ENCODE measurements at places on chromosomes 11 and 22.

DNA sequence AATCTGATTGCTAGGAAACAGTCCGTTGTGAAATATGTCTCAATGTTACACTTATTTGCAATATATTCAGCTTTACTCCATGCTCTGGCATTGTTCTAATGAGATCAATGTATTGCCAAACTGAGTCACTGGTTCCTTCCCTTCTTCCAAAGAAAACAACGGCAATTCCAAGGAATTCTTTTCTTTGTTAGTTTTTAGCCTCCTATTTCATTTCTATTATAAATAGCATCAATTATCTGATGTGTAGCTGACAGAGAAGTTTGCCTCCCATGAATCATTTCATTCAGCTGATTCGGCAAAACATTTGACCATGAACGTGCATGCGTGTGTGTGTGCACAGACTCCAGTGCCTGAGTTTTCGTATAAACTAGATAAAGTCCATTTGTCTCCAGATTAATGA, 346.8 kb downstream of the ETS1 start:
- DNase-seq = no peak

DNA sequence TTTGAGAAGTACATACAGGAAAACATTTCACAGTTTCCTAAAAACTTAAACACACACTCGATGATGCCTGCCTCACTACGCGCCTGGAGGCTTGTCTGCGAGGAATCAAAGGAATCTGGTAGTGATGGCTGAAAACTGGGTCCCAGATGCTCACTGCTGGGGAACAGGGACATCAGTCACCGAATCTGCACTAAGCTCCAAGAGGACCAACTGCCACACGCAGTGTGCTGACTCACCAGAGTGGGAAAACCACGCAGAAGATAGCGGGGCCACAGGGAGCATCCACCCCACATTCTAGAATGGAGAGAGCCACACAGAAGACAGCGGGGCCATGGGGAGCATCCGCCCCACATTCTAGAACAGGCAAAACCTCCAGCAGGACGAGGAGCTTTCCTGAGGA, 24.3 kb upstream of the MOB2 start:
- no peak for DNase-seq

- DNase-seq = no peak
Observed at GRCh38 chr11:62823677-62824076, 8.2 kb downstream of the STX5 start.

GRCh38 chr22:43171607-43172006, 15.3 kb downstream of the TTLL12 start:
- DNase-seq = no peak

DNA sequence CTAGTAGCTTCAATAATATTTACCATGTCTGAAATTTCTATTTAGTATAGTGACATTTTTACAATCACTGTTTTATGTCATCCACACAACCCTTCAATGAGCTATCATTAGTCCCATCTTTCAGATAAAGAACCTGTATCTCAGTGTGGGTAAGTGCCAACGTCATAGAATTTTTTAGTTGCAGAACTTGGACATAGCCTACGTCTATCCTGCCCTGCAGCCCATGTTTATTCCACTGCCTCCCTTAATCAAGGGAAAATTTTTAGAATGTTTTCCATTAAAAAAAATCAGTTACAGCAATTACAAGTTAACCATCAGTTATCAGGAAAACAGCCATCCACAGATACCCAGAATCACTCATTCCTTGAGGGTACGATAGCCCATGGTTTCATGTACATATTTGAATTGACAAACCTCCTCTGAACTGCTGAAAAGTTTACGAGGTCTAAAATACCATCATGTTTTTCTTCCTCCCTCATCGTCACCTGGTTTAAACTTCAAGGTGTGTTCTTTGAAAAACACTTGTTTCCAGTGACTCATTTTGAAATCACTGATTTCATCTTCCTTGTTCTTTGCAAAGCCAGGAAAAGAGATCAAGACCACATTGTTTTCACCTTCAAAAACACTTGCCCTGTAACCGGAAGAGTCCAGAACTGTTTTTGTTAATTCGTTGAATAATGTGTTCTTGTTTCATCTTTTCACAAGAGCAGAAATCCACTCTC, 100.9 kb downstream of the FAM76B start:
- DNase-seq = no peak

GRCh38 chr11:34609850-34610249, 11.0 kb upstream of the EHF start:
- DNase-seq = no peak

DNA sequence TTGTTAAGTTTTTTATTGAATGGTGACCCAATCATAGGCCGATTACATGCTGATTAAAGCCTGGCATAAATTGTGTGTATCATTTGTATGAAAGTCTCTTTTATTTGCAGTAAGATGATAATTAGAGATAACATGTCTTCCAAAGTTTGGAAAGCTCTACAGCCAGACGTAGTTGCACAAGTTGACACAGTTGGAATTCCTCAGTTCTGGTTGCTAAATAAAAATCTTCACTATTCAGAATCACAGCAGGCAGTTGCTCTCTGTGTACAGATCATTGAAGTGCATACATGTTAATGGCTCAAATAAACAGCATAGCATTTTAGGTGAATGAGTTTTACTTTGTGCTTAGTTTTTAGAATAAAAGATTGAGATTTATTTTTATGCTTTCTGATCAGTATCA, 69.5 kb downstream of the ARHGAP42 start:
- no peak for DNase-seq

DNA sequence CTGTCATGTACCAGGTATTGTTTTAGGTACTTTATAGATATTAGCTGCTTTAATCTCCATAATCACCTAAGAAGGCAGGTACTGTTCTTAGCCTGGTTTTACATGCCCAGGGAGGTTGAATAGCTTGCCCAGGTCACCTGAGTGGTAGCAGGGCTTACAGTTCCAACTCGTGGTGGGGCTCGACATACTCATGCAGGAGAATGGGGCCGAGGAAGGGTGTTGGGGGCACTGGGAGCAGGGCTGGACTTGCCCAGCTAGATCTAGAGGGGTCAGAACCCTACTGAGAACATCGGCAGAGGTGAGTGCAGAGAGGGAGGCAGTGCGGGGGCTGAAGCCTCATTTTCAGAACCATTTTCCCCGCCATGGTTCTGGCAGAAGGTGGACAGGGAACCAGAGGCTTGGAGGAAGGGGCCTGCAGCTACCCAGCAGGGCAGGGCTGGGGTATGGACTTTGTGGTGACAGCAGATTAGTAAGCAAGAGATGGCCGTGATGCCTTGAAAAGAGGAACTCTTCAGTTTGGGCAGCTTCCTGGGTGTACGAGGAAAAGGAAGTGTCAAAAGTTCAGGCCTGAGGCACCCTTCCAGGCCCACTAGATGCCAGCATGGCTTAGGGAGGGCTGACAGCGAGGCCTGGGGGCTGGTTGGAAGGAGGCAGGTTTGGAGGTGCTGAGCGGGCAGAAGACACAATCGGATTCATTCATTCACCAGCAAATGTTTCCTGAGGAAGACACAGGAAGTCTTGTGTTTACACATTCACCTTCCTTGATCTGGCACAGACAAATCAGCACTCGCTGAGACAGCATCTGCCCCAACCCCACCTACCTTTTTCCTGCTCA, 54.7 kb upstream of the LYVE1 start:
- no peak for DNase-seq

DNA sequence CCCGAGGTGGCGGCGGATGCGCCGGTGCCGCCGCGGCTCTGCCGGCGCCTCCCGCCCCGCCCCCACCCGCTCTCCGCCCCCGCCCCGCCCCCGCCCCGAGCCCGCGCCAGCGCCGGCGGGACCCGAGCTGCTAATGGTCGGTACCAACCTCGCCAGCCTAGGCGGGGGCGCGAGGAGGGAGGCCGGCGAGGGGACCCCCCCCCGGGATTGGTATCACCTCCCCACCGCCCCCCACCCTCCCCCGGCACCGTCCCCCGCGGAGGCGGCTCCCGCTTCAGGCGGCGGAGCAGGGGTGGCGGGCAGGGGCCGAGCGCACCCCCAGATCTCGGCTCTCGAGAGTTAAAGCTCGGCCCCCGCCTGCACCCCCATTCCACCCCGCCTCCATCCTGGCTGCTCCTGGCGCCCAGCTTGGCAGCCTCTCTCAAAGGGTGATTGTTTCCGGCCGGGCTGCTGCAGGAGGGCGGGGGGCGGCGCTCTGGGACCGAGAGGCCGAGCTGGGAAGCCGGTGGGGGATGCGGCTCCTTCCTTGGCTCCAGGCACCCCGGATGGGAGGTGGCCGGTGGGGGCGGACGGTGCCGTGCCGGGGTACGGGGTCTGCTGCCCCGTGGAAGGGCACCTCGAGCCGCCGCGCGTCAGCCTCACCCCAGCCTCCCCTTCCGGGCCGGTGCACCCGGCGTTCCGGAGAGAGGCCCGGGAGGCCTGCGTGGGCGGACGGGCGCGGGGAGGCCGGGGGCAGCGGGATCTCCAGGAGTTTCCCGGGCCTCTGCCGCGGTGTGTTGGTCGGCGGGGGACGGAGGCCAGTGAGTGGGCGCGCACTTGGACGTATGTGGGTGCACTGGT, at the start of gene B3GAT1:
TSS of gene B3GAT1 (minus strand) at position 40 of the 840 bp plus-strand sequence. CDS start 24,583 bp downstream, outside the sequence.
- DNase-seq = no peak

DNA sequence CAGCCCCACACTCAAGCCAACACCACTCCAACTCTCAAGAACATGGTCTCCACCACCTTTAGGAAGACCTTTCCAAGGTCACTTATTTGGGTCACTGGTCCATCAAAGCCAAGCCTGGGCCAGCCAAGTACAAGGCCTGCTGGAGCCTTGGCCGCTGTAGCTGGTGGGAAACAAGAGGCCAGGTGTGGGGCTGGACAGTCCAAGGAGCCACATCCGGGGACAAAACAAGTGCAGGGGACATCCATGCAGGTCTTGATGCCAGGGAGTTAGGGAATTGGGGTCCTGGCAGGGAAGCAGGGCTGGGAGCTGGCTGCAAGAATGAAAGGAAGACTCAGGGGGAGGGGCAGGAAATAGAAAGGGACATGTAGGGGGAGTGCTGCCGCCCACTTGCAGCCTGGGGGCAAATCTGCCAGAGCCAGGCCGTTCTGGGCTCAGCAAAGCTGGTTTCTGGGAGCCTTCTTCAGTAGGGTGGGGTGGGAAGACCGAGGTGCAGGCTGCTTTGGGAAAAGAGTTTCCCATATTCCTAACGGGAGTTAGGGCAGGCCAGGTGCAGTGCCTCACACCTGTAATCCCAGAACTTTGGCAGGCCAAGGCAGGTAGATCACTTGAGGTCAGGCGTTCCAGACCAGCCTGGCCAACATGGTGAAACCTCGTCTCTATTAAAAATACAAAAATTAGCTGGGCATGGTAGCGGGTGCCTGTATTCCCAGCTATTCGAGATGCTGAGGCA, 69.5 kb upstream of the ATXN10 start:
- no peak for DNase-seq

GRCh38 chr11:2142762-2143202, 3.6 kb upstream of the IGF2 start:
- no peak for DNase-seq

DNA sequence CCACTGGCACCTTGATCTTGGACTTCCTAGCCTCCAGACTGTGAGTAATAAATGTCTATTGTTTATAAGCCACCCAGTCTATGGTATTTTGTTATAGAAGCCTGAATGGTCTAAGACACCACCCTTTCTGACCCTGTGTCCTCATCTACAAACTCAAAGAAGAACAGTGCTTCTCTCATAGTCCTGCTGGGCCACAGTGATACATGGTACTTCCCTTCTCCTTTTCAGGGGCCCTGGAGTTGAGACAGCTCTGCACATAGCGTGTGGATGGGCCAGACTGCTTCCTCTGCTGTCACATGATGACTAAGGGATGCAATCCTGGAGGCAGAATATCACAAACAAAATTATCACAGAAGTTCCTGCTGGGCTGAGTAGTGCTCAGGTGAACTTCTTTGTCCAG, 5.0 kb downstream of the KCNJ11 start:
- no peak for DNase-seq

- DNase-seq = no peak
Observed at GRCh38 chr11:12556155-12556554, 118.1 kb upstream of the TEAD1 start.

DNA sequence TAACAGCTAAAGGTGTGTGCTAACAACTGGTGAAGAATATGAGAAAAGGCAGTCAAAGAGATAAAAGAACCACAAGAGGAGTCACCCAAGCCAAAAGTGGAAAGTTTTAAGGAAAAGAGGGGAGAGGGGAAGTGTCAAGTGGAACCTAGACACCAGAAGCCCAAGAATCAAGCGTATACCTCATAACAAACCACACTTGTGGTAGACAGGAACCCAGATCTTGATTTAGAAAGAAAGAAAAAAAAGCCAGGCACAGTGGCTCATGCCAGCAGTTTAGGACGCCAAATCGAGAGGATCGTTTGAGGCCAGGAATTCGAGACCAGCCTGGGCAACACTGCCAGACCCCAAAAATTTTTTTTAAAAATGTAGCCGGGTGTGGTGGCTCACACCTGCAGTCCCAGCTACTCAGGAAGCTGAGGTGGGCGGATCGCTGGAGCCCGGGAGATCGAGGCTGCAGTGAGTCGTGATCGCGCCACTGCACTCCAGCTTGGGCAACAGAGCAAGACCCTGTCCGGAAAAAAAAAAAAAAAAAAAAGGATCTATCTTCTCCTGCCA, 877 bp downstream of the SLC25A17 start:
- DNase-seq = no peak

- DNase-seq = no peak
Observed at GRCh38 chr22:39699631-39700360, 129.2 kb downstream of the CACNA1I start.

DNA sequence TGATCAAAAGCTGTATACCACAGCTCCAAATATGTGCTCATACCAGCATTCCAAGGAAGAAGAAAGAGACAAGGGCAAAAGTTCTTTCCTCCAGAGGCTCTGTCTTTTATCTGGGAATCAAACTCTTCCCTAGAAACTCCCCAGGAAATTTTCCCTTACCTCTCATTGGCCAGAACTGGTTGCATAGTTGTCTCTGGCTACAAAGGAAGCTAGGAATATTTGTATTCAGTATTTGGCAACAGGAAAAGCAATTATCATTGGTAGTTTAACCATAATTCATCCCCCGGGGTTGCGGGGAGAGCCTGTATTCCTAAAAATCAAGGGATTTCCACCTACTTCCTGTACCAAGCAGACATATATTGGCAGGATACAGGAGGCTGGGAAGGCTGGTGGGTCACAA, 10.5 kb upstream of the ZFTA start:
- DNase-seq = no peak

DNA sequence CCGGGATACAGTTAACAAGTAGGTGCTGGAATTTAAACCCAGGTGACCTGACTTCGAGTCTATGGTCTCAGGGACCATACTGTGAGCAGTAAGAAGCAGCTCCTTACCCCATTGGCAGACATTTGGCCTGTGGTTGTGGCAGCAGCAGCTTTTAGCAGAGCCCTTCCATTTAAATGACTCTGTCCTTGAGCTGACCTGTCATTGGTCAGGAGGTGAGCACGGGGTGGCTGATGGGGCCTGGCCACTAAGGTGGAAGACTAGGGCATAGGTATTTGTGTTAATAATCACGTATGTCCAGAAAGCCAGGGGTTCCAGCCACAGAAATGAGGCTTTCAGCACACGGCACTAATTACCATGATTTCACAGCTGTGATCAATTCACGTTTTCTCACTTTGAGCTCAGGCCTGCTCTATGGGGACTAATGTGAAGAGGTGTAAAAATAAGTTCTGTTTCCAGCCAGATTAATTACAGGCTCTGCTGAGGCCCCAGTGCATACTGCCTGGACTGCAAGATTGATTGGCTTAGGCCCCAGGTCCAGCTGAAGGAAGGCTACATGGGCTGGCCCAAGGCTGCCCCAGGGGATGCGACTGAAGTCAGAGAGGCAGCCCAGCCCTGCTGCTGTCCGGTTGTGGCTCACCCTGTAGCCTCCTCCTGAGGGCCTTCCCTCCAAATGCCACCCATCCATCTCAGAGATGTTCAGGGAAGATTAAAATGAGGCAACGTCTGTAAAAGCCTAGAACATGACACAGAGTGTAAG, 76.0 kb downstream of the FDX1 start:
- DNase-seq = no peak

- no peak for DNase-seq
Observed at GRCh38 chr11:23405350-23405937, 545.2 kb upstream of the CCDC179 start.

GRCh38 chr22:50085211-50085972, at the start of gene MLC1:
Gene MLC1 (minus strand): TSS chr22:50085426. CDS start chr22:50084902, 524 bp downstream.
- no peak for DNase-seq

All from NCI-H1048 (cell line).